ENCODE measurements at places on chromosomes 7 and 10.

DNA sequence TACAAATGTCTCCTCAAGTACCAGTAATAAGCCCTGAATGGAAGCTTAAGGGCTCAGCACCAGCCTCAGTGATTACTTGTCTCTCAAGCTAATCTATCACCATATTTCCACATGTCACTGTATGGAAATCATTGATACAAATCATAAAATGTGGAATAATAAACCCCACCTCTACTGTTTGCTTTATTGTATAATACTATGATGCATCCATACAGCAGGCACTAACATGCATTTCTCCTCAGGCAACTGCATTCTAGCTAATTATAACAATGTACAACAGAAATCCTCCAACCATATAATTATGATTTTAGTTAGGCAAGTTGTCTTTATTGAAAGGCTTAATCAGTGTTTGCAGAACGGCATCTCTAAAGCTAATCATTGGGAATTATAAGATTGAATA is 26.2 kb downstream of the CRPPA start:
- DNase-seq: no peak

GRCh38 chr10:88107296-88108097 is 244.1 kb downstream of the PTEN start:
- no peak for DNase-seq

DNA sequence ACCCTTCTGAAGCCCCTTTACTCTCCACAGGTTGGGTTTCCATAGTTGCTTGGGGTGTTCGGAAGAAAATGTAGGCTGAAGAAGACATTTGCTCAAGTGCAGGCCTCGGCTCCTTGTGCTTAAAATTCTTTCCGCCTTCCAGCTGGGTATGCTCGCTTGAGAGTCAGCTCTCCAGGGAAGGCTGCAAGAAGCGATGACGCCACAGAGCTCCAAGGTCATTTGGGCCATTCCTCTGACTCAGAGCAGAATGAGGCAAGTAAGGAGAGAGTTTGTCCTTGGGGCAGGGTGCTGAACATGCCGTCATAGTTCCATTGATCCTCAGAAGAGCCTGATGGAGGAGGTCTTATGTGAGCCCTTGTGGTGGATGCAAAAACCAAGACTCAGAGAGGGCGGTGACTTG is 27.4 kb upstream of the HSPA12A start:
- DNase-seq: no peak

GRCh38 chr7:31003721-31004120 is 40.0 kb downstream of the GHRHR start:
- DNase-seq: no peak

DNA sequence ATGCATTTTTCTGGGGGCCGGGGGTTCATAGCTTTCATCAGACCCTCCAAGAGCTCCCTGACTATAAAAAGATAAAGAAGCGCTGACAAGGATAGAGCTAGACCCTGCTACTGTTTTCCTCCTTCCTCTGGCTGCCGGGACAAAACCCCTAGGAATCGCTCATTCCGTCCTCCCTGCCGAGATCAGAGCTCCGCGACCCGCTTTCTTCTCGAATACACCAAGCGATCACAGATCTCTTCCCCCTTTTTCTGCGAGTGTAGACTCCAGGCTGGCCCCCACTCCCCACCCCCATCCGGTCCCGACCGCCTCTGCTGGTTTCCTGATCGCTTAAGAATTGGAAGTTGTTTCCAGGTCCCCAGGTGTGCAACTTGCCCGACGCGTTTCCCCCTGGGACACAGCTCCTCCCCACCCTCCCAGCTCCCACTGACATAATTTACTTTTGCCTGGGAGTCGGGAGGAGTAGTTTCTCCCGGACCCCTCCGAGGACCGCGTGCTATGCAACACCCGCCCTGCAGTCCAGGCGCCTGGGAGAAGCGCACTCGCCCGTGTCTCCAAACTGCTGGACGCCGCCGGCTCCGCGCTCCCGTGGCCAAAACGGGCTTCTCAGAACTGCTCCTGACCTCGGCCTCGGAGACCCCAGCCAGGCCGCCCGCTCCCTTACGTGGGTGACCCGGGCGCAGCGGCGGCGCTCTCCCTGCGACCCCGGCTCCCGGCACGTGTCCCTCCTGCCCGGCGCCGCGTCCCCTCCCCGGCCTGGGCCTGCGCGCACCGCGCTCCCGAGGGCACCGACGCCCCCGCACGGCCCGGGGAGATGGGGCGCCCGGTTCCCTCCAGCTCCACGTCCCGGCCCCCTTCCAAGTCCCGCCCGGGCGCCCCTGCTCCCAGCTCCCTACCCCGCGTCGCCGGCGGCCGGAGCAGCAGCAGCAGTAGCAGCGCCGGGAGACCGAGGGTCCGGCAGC is 552 bp downstream of the IL15RA start:
- DNase-seq: peak; percentile 32

GRCh38 chr7:100166970-100167911 is 1.2 kb downstream of the GAL3ST4 start:
- DNase-seq: no peak

DNA sequence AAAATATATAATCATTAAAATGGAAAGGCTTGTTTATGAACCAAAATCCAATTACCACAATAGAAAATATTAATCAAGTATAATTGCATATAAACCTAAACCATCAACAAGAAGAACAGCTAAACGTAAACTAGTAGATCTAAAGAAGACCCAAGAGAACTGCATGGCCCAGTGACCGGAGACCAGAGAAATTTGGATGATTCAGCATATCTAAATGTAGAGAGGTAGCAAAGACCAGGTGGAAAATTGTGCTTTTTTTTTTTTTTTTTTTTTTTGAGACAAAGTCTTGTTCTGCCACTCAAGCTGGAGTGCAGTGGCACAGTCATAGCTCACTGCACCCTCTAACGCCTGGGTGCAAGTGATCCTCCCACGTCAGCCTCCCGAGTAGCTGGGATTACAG is 207.2 kb upstream of the SEMA3E start:
- no peak for DNase-seq

DNA sequence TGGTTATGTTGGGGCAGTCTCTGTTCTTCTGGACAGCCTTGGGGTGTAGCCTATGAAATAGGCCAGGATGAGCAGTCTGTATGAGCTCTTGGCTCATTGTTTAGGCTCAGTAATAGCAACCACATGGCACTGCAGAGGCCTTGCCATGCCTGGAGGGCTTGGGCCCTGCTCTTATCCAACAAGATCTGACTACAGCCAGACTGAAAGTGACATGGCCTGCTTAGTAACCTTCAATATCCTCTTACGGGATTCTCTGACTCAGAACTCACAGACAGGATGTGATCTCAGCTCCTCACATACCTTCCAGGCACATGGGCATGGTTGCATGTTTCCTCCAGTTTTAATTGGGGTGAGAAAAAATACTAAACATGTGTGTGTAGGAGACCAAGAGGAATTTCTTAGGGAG is 289.3 kb downstream of the PTEN start:
- DNase-seq: peak; percentile 27

GRCh38 chr10:93495654-93496321 is 624 bp upstream of the CEP55 start:
- DNase-seq: no peak

- DNase-seq: peak; percentile 42
Measured at GRCh38 chr7:101163279-101164070, 1.9 kb downstream of the VGF start.

- no peak for DNase-seq
Measured at GRCh38 chr10:69951658-69952057, 101.0 kb upstream of the MACROH2A2 start.

- no peak for DNase-seq
Measured at GRCh38 chr10:12995425-12995861, 6.1 kb downstream of the CCDC3 start.

- no peak for DNase-seq
Measured at GRCh38 chr7:96676919-96677318, 32.7 kb downstream of the SEM1 start.

GRCh38 chr7:129529643-129530042 is 27.3 kb downstream of the SMKR1 start:
- DNase-seq: no peak

DNA sequence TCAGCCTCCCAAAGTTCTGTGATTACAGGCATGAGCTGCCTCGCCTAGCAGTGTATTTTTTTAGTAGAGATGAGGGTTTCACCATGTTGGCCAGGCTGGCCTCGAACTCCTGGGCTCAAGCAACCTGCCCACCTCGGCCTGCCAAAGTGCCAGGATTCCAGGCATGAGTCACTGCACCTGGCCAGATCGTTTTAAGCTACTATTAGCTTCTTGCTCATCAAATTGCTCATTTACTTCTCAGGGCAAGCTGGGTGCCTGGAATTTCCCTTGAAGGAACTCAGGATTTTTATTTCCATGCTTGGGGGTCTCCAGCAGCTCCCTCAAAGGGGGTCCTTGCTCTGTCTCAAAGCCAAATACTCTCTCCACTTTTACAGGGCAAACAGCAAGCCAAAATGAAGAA is 798.0 kb upstream of the AUTS2 start:
- DNase-seq: no peak

GRCh38 chr7:92973974-92974373 is 137.6 kb upstream of the CDK6 start:
- DNase-seq: no peak

DNA sequence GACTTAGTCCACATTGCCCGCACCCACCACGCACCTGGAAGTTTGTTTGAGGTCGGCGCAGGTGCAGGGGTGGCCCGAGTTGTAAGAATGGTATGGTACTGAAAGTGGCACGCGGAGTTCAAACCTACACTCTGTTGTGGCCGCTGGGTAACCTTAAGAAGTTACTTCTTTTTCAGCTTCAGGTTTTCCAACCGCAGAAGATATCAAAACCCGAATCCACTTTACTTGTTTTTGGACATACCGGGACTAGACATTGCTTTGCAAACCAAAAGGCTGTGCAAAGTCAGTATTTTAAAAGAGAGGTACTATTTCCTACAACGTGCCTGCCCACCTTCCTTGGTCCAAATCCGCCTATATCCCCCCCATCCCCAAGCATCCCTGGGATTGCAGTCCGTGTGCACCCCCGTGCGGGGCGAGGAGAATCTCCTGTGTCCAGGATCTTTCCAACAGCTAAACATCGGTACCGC is 1.0 kb downstream of the IGFBP3 start:
- DNase-seq: no peak

DNA sequence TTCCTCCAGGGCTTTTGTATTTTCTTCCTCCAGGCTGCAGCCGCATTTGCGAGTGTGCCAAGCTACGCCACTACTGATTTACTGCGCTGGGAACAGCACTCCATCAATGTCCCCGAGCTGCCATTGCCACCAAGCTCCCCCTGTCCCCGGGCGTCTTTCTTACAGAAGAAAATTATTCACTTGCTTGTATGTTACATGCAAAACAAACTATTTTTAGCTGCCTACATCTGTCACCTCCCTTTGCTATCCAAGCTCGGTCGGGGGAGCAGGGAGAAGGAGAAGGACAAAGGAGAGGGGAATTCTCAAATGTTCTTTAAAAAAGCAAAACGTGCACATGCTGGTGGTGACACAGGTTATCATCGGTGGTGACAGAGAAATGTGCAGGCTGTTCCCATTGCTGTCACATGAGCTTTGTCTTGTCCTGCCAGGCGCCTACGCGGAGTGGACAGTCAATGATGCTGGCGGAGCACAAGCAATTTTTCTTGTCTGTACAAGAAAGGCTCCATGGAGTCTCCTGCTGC is 93.1 kb downstream of the ADARB2 start:
- no peak for DNase-seq

GRCh38 chr10:126536656-126537055 is 133.8 kb downstream of the C10orf90 start:
- DNase-seq: no peak

- no peak for DNase-seq
Measured at GRCh38 chr10:70260734-70261133, 23.1 kb downstream of the NPFFR1 start.

GRCh38 chr7:50406935-50407334 is 43.2 kb downstream of the FIGNL1 start:
- DNase-seq: no peak

- no peak for DNase-seq
Measured at GRCh38 chr10:28985137-28985885, 303.6 kb upstream of the LYZL1 start.

DNA sequence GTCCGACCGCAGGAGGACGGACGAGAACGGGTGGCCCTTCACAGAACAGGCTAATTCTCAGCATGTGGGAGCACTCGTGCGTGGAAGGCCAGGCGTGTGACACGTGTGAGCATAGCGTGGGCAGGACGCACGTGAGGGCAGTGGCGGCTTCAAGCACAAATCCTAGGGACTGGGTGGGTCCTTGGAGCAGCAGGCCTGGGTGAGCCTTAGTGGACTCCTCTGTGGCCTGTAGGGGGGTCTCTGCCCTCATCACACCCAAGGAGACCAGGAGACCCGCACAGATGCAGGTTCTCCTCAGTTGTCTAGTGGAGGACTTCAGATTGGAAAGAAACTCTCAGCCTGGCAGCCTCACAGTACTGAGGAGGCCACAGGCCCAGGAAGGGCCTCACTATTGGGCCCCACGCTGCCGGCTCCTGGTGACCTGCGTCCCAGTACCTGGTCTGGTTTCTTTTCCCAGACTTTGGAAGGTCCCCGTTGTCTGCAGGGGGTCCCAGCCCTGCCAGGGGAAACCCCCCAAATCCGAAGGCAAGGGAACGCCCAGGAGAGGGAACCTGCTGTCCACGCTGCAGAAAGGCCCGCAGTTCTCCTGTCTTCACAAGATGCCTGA is 49.1 kb upstream of the FAM20C start:
- DNase-seq: no peak

DNA sequence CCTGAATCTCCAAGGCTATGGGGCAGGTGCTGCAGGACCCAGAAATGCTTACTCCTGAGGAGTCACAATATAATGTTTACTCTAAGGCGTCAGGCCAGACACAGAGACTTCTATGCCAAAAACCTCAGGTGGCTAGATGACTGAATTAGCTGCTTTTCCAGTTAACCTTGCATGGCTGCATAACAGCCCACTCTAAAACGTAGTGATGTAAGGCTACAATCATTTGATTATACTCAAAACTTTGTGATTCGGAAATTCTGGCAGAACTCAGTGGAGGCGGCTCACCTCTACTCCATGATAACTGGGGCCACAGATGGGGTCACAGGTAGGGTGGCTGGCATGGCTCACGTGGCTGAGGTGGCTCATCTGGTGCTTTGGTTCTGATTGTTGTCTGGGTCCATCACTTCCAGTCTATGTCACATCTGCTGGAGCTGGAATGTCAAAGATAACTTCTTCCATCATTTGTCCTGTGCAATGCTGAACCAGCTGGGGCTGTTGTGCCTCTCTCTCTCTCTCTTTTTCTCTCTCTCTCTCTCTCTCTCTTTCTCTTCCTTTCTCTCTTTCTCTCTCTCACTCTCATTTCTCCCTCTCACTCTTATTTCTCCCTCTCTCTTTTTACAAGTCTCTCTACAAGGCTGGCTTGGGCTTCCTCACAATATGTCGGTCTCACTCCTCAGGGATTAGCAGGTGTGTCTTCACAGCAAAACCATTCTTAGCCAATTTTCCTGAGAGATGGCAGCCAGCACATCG is 11.8 kb downstream of the TMEM72 start:
- DNase-seq: no peak

DNA sequence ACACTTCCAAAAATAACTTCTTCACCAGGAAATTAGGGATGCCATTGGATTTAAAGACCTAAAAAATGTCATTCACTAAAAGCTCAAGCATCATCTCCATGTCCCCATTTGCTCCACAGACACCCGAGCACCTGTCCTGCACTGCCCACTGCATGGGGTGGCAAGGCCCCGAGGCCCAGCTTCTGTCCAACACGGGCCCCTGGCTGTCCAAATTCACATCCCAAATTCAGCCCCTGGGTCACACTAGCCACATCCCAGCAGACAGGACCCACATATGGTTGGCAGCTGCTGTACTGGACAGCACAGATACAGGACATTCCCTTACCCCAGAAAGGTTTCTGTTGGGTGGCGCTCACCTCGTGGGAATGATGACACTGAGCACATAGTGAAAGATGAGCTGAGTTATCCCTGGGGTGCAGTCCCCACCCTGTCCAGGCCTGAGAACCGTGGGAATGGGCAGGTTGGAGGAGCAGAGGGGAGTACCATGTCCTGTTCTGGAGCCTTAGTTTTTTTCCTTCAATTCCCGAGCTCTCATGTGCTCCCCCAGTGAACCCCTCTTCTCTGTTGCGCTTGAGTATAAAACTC is 55.3 kb downstream of the CSGALNACT2 start:
- DNase-seq: no peak
